ENCODE measurements at places on chromosomes 5 and 9. TPM values are rescaled to one million over a fixed set of nuclear protein-coding genes. Genes with fewer than 3 reads are reported as not detected.

GRCh38 chr5:171628633-171628974, 157.0 kb upstream of the SMIM23 start:
- no peak for DNase-seq

GRCh38 chr5:94551858-94552257, 66.5 kb downstream of the KIAA0825 start:
- no peak for DNase-seq

GRCh38 chr5:87347841-87348240, 64.9 kb downstream of the CCNH start:
- DNase-seq: no peak

The CCDC127 gene
- 8.2 TPM for total RNA-seq

All from fibroblast of the aortic adventitia (primary cell).